Cerebellar cortex (tissue), 1 donor: ENCODE measurements at places on chromosomes 11 and 22.
A peak's percentile ranks its signal among the peaks of the same experiment; 100 is the strongest.

GRCh38 chr11:16926883-16927626, 87.2 kb downstream of the PLEKHA7 start:
- DNase-seq = no peak

- no peak for DNase-seq
Measured at GRCh38 chr22:32905400-32905799, 103.9 kb downstream of the TIMP3 start.

DNA sequence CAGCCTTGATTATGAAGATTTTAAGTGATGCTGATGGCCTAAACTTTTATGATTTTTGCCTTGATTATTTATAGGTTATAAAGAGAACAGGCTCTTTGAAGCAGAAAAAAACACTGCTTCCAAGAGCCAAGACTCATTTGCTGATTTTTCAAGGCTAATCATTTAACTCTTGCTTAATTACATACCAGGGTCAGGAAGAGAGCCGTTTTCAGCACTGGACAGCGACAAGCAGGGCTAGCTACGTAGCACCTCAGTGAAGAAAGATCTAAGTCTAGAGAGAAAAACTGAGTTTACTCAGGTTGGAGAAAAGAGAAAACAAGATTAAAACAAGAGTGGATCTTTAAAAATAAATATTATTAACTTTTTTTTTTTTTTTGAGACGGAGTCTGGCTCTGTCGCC, 615.4 kb upstream of the B3GAT1 start:
- no peak for DNase-seq

GRCh38 chr11:82267186-82267585, 466.5 kb downstream of the FAM181B start:
- DNase-seq = no peak

DNA sequence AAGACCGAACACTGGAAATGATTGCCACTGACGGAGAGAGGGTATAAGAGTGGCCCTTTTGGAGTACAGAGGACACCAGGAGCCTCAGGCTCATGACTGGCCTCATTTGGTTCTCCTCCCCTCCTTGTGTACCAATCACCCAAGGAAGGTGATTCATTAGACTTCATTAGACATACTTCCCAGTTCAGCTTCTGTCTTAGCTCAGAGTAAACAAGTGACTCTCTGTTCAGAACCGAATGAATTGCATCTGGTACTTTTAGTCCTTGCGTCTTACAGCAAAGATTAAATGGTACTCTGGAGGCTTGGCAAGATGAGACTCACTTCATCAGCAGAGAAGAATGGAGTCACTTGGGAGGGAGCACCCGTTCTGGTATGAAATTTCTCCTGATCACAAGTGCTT, 75.2 kb downstream of the ZNRF3 start:
- no peak for DNase-seq

GRCh38 chr22:19514831-19515565, 9.2 kb downstream of the CLDN5 start:
- no peak for DNase-seq

GRCh38 chr11:19225581-19225980, 15.2 kb downstream of the E2F8 start:
- DNase-seq = no peak

- no peak for DNase-seq
Measured at GRCh38 chr22:45600790-45601730, 70.6 kb upstream of the ATXN10 start.

DNA sequence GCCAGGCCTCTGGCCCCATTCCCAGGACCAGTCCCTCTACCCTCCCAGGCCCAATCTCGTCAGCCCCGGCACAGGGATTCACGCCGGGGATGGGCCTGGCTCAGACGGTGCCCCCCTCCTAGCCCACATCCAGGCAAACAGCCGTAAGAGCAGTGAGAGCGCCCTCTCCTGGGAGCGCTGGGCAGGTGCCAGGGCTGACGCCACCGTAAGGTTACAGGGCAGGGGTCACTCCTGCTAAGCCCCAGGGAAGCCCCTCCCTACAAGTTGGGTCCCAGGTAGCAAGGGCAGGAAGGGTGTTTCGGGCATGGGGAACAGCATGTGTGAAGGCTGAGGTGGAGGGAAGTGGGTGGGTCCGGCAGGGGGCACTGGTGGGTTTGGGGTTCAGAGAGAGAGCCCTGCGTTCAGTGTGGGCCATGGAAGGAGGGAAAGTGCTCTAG, 19.2 kb upstream of the PPARA start:
- DNase-seq = no peak

- no peak for DNase-seq
Measured at GRCh38 chr11:12683874-12684273, 9.7 kb downstream of the TEAD1 start.

GRCh38 chr22:22655452-22656290, 11.3 kb downstream of the GGTLC2 start:
- no peak for DNase-seq

DNA sequence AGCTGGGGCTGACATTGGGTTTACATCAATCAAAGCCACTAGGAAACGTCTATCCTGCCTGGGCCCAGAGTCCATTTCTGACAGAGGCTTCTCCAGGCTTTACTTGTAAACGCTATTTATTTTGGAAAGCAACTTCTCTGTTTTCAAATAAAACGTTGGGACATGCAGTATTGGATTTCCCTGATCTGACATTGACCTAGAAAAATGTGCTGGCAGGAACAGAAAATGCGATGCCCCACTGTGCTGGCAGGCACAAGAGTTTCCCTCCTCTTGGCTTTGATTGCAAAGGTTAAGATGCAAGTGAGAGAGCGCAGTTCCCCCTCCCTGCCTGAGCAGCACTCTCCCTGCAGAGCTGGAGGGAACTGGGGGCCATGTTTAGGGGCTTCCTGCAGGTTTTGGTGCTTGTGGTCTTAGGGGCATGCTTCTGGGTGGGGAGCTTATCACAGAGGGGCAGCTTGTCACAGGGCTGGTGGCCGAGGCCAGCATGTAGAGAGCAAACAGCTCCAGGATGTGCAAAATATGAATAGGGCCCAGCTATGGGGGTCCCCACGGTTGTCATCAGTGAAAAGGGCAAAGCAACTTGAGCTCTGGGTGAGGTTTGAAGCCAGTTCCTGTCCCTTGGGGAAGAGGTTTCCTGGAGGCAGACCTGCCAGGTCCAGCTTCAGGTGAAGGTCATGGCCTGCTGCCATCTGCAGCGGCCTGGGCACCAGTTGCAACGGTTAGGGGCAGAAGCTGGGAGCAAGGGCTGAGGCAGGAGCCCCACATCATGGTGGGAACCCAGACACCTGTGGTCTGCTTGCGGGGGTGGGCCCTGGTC, 42.3 kb upstream of the DKK3 start:
- peak; percentile 98 for DNase-seq

DNA sequence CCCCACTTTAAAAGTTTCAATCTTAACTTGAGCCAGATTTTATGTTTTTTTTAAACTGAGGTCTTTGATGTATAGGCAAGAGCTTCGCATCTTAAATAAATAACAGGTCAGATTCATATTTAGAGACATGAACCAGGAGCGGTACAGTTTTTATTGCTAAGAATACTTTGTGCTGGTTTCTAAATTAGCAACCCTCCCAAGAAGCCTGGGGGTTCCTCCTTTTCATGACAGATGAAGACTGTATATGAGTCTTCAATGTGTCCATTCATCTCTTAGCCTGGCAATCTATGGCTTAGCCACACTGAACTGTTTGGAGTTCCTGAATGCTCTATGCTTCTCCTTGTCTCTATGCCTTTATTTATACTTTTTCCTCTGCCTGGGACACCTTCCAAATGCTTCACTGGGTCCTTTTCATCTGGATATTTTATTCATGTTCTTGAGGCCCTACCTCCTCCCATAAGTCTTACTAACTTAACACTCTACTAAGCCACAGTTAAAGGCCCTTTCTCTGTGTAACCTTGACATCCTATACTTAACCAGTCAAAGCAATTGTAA, 338.6 kb downstream of the INSC start:
- DNase-seq = no peak

- peak; percentile 50 for DNase-seq
Measured at GRCh38 chr11:69718147-69718546, 14.3 kb upstream of the FGF19 start.

DNA sequence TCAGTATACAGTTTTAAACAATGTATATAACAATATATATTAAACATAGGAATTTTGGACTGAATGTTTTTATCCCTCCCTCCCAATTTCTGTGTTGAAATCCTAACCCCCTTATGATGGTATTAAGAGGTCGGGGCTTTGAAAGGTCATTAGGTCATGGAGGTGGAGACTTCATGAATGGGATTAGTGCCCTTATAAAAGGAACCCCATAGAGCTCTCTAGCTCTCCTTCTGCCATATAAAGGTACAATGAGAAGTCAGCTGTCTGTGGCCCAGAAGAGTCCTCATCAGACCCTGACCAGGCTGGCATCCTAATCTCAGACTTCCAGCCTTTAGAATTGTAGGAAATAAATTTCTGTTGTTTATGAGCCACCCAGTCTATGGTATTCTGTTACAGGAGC, 6.5 kb downstream of the NNMT start:
- DNase-seq = no peak

DNA sequence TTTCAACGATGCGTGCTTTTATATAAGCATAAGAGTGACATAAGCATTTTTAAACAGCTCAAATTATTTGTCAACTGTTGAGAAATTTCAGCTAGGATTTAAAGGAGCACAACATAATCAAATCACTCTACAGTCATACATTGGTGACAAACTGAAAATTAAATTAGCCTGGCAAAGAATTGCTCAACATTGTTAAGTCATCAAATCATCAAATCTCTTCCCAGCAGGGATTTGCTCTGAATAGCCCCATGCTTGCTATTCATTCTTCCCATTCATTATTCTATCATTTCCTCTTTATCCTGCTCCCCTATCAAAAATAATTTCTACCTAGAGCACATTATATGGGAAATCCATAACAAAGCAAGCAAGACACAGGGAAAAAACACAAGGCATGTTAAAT, 198.7 kb upstream of the LUZP2 start:
- no peak for DNase-seq

DNA sequence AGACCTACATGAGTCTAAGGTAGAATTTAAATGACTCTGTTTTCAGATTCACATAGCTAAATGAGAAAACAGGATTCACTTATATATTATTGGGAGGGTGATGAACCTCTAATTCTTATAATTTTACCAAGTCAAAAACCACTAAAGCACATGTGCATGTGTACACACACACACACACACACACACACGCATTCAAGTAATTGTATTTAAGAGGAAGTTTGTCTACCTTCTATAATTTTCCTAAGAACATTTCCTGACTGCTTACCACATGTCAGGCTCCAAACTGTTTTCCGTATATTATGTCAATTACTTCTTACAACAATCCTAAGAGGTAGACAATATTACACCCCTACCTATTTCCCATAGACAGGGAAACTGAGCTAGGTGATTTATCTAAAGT, 6.7 kb downstream of the RNF141 start:
- DNase-seq = no peak

DNA sequence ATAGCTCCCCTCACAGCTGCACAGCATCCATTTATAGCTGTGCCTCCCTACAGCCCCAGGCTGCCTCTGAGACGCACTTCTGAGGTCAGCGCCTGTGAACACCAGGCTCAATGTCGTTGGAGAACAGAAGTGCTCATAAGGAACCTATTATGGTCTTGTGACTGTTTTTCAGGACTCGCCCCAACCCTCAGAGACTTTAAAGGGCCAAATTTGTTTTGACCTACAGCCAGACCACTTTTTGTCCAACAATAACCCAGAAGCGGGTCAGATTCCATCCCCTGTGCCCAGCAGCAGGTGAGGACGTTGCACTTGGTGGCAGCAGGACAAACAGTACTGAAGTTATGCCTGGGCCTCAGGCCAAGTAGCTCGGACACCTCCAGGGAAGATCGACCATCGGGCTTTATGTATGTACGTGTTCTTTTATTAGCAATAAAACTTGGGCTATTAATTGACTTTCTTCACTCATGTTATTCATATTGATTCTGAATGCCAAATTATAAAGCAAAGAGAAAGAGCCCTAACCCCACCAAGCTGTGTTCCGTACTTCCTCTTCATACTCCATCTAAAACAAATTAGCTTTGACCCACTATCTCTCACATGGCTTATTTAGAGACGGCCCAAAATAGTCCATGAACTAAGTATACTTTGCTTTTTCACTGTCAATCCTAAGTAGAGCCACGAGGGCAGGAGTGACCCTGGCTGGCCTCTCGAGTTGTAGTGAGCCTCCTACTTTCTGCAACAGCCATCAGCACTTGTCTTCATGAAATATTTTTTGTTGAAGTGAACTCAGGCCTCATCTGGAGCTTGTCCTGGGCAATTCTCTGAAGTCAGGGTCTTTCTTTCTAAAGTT, 92.3 kb upstream of the PAX6 start:
- no peak for DNase-seq

- no peak for DNase-seq
Measured at GRCh38 chr11:65214212-65214845, 32.6 kb downstream of the CAPN1 start.

DNA sequence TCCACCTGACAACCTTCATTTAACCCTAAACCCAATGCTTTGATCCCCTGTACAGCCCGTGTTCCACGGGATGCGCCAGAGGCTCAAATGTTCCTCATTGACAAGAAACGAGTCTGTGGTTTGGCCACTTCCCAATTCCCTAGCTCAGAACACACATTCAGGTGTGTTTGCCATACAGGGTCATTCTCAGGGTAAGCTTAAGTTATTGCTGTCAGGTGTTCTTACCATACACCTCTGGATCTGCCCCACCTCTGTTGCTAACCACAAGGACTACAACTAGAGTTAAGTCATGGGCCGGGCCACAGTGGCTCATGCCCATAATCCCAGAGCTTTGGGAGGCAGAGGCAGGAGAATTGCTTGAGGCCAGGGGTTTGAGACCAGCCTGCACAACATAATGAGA, 45.6 kb upstream of the POLD3 start:
- DNase-seq = no peak

DNA sequence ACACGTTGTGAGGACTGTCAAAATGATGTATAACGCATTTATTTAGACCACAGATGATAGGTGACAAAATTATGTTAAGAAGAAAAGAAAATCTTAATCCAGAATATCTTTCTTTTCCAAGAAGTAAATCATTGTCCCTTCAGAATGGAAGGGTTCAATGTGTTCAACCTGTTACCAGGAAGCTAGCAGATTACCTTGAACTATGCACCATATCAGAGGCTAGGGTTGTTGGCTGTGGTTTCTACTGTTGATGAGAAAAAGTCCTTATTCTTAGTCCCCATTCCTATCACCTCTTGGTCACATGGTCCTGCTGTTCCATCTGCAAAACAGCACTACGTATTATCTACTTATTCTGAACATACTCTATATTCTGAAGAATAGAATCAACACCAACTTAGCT, 339.5 kb upstream of the CADM1 start:
- DNase-seq = no peak
